ENCODE measurements at places on chromosomes 3 and 15. TPM values are rescaled to one million over a fixed set of nuclear protein-coding genes. Genes with fewer than 3 reads are reported as not detected.

- H3K36me3 ChIP-seq = no peaks in the 10 kb centered on the region
- no peak overlapping the region for H3K27ac ChIP-seq
- peaks cover 11% of the 10 kb centered on the region for H3K4me1 ChIP-seq
Measured at GRCh38 chr15:80266113-80266512, 14.1 kb upstream of the CTXND1 start.

DNA sequence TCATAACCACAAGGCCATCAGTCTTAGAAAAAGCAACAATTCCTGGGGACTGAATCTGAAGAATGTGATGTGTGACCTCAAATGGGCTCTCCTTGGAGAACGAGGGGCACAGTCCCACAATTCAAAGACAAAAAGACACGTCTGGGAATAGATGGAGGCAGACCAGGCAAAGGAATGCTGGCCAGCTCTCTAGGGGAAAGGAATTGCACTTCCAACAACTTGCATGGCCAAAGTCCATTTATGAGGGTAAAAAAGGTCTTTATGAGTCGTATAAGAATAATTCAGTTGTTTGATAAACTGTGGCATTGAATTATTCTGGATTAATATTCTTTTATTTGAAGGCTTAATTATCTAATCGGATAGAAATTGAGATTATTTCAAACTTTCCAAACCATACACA lies 180.5 kb upstream of the FEZF2 start:
- no peak overlapping the region for H3K27ac ChIP-seq
- H3K4me1 ChIP-seq = peaks cover 4% of the 10 kb centered on the region
- no peaks in the 10 kb centered on the region for H3K36me3 ChIP-seq
- H3K4me3 ChIP-seq = no peak overlapping the region
- H3K27me3 ChIP-seq = peaks cover 11% of the 10 kb centered on the region
- DNase-seq = no peak

DNA sequence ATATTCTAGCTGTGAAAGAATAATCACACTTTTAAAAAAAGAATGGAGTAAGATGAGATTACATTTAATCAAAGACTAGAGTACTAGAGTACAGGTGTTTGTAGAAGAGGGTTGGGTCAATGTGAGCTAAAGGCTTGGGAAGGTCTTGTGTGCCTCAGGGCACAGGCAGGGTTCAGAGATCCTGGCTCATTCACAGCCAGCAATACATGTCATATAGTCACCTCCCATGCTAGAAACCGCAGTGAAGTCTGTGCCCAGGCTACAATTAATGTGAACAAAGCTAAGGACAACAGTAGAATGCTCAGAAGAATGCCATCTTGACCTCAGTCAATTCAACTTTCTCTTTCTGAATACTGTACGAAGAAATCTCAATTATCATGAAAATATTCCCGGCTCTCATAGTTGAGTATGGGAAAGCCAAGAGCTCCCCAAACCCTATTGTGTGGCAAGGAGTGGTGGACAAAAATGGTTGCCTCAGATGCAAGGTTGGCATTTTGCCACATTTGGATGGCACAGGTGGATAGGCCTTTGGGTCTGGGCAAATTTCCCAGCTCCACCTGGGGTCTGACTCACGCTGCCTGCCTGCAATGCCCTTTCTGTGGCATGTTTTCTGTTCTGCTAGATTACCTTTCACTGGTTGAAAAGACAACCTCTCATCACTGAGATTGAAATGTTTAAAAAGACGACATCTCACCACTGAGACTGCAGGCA lies 70.2 kb downstream of the NMD3 start:
- no peak for DNase-seq
- H3K36me3 ChIP-seq = no peaks in the 10 kb centered on the region
- H3K4me1 ChIP-seq = no peaks in the 10 kb centered on the region
- H3K27ac ChIP-seq = no peak overlapping the region
- H3K4me3 ChIP-seq = no peak overlapping the region

- no peaks in the 10 kb centered on the region for H3K36me3 ChIP-seq
- H3K4me1 ChIP-seq = no peaks in the 10 kb centered on the region
- no peak for DNase-seq
- H3K4me3 ChIP-seq = no peak overlapping the region
Measured at GRCh38 chr3:140315955-140316354, 361.9 kb upstream of the TRIM42 start.

IL20RB gene
- 2.0 TPM for total RNA-seq

Measured in neural crest cell (in vitro differentiated cells).